Activated CD4-positive, alpha-beta T cell treated with anti-CD3 and anti-CD28 coated beads, Interleukin-2, amount 10 ng/mL, durations not matched to agents 7 days and 5 days (primary cell): ENCODE measurements at places on chromosomes 5 and 9.

GRCh38 chr9:114811301-114811700 is 5.5 kb upstream of the TNFSF15 start:
- no peak for DNase-seq

- no peak for DNase-seq
Measured at GRCh38 chr9:123290764-123291163, 22.4 kb upstream of the STRBP start.

GRCh38 chr5:78499485-78499884 is 139.1 kb downstream of the SCAMP1 start:
- no peak for DNase-seq

DNA sequence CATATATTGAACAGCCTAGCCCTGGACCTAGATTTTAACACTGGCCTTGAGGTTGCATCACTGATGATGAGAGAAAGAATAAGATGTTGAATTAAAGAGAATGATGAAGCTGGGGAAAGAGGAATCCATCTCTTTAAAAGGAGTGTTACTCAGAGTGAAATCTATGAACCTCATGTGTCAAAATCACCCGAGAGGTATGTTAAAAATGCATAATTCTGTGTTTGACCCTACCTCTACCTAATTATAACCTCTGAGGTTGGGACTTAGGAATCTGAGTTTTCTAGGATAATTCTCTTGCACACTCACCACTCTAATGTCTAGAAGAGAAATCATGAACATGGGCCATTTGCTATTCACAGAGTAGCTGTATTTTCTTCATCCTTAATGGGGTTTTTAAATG is 479.4 kb downstream of the ENC1 start:
- no peak for DNase-seq

- DNase-seq: no peak
Measured at GRCh38 chr9:132647806-132648205, 22.0 kb downstream of the DDX31 start.

DNA sequence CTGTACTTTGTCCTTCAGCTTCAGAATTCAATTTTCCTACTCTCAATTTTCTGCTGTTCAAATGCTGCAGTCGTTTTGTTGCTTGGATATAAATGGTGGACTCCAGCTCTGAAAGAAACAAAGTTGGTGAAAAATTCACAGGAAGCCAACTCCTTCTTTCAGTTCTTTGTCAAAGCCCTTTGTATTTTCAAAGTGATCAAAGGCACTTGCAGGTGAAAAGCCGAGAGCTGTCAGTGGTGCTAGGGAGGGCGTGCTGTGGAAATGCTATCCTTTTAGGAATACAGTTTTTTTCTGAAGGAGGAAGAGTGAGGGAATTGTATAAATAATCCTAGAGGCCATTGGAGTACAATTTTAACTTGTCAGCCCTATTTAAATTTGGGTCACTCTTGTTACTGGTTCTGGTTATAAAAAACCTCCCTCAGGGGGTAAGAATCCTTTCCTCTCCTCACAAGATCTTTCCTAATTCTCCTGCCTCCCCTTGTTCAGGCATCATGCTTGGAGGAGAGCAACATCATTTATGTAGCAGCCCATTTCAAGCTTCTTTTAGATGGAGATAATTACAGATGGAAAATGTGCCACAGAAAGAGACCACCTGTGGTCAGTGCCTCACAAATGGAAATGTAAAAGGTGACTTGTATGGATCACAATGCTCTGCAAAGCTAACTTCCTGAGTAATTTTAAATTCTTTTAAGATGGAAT is 62.5 kb upstream of the GHR start:
- DNase-seq: no peak

GRCh38 chr9:8206720-8207119 is 407.1 kb upstream of the DMAC1 start:
- DNase-seq: no peak

- DNase-seq: peak; percentile 35
Measured at GRCh38 chr9:7234144-7234543, 476.4 kb downstream of the KDM4C start.

DNA sequence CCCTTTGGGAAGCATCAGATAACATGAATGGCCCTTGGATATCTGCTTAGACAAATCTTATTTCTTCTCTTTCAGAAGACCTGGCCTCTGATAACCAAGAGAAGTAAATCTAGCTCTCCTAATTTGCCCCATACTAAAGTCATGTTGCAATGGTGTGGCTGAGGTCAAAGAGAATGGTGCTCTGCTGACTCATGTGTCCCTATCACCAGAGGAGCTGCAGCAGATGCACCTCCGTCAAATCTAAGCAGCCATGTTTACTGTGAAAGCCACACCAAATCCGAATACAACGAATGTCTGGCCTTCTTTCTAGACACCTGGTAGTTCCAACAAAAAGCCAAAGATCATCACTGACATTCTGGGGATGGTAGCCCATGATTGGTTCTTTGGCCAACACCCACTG is 23.2 kb downstream of the RETREG1 start:
- no peak for DNase-seq

- no peak for DNase-seq
Measured at GRCh38 chr5:88474574-88474973, 205.9 kb upstream of the TMEM161B start.

GRCh38 chr9:133506653-133507038 is 18.1 kb downstream of the MYMK start:
- DNase-seq: no peak

DNA sequence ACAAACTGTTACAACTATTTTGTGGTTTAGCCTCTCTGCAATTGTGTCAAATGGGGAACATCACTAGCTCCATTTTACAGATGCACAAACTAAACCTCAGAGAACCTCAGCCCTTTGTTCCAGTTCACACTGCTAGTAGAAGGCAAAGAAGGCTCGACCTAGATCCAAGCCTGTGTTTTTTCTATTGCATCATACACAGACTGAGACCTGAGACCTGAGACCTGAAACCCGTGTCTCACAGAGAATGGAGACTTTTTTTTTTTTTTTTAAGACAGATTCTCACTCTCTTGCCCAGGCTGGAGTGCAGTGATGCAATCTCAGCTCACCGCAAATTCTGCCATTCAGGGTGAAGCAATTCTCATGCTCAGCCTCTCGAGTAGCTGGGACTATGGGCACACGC is 120.8 kb downstream of the GALNT10 start:
- DNase-seq: no peak

- DNase-seq: peak; percentile 81
Measured at GRCh38 chr9:129495620-129496472, 125.1 kb downstream of the C9orf50 start.

- no peak for DNase-seq
Measured at GRCh38 chr9:84659313-84659712, 10.2 kb upstream of the NTRK2 start.

DNA sequence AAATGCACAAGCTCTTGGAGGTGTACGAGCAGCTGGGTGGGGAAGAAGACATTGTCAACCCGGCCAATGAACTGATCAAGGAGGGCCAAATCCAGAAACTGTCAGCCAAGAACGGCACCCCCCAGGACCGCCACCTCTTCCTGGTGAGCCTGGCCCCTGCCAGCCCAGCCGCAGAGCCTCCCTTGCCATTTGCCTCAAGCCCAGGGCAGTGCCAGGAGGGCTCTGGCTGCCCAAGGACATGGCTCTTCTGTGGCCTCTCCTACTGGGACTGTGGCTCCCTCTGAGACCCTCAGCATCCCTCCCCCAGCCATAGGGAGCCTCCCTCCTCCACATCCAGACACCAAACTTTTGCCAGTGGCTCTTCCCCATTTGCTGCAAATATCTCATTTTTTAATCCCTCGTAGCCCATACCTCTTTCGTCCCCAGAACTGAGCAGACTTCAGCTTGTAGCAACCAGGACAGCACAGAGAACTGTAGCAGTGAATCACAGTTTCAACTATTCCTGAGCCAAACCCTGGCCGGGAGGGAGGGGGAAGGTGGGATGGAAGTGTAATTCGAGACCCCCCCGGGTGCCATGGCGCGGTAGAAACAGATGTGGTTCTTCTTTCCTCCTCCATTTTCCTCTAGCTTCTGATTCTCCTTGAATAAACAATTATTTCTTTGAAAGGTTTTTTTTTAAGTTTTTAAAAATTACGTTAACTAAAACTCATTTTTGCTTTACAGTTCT is 44.5 kb upstream of the SUSD3 start:
- DNase-seq: no peak

DNA sequence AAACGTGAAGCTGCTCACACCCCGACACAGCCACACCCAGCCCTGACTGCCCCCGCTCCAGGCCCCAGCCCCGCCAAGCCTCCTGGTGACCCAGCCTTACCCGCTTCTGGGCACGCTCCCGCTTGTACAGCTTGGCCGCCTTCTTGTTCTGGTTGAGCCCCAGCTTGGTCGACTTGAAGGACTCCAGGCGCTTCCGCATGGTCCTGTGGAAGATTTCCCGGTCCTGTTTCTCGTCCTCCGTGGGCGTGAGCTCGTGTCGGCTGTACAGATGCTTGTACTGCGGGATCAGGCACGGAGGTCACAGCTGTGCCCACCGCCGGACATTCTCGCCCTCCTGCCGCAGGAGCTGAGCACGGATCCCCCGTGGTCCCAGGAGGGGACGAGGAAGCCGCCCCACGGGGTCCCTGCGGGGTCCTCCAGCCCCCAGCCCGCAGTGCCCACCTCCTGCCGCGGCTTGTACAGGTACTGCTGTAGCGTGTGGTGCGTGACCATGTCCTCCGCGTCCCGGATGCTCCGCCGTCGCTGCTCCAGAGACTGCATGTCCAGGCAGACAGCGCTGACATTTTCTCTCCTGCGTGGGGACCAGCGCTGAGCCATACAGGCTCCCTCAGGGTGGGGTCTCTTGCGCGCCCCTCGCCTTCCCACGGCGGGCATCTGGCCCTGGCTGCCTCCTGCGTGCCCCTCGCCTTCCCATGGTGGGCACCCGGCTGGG is 33.3 kb downstream of the EXOC3 start:
- DNase-seq: no peak

GRCh38 chr9:137521405-137521985 is 28.7 kb downstream of the PNPLA7 start:
- no peak for DNase-seq

- DNase-seq: no peak
Measured at GRCh38 chr9:34862043-34862442, 96.0 kb upstream of the PHF24 start.

- no peak for DNase-seq
Measured at GRCh38 chr5:172904643-172905345, 54.4 kb upstream of the RPL26L1 start.

- DNase-seq: no peak
Measured at GRCh38 chr5:56257010-56257409, 23.9 kb upstream of the ANKRD55 start.

DNA sequence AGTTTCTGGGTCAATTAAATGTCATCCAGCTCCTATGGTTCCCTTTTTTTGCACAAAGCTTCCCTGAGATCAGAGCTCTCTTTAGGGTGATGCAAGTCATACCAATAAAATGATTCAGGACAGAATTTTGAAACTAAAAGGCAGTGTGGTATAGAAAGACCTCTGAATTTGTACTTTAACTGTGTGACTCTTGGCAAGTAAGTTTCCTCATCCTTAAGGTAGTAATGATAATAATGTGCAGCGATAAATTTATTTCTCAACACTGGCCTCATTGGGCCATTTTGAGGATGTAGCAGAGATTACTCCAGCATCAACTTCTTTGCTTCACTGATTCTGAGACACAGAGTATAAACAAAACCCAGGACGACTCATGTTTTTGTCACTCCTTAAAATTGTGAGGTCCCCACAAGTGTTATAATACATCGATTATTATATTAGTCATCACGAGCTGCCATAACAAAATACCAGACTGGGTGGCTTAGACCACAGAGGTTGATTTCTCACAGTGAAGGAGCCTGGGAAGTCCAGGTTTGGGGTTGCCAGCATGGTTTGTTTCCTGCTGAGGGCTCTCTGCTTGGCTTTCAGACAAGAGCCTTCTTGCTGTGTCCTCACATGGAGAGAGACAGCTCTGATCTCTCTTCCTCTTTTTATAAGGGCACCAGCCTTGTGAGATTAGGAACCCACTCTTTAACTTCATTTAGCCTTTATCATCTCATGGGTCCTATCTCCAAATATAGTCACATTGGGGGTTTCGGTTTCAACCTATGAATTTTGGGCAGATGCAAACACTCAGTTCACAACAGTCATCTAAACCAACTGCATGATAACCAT is 293.0 kb downstream of the ZNF608 start:
- DNase-seq: no peak

- DNase-seq: no peak
Measured at GRCh38 chr5:110134963-110135935, 445.5 kb downstream of the MAN2A1 start.
